KBM-7 (cell line): ENCODE measurements at places on chromosomes 6 and 20.
A peak's percentile ranks its signal among the peaks of the same experiment; 100 is the strongest.

DNA sequence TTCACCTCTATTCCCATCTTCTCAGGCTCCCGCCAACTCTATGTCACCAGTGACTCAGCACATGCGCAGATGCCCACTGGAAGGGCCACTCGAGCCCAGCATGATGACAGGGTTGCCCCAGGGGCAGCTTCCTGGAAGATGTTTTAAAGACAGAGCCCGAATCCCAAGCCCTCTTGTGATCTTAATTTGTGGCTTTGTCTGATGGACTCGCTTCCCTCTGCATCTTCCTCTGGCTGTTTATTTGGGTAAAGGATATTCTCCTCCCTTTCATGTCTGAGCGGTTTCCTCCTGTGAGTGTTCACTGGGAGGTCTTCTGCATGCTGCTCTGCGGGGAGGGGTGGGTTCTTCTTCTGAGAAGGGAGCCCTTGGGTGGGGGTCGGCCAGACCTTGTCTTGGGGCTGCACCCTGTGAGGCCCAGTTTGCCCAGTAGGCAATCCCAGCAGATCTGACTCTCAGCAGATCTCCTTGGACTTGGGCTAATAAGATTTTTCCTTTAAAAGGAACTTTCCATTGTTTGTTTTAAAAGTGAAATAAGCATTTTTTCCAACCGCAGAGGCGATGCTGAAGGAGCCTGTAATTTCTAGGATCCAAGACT is 401.0 kb downstream of the CDC5L start:
- no peak for DNase-seq

DNA sequence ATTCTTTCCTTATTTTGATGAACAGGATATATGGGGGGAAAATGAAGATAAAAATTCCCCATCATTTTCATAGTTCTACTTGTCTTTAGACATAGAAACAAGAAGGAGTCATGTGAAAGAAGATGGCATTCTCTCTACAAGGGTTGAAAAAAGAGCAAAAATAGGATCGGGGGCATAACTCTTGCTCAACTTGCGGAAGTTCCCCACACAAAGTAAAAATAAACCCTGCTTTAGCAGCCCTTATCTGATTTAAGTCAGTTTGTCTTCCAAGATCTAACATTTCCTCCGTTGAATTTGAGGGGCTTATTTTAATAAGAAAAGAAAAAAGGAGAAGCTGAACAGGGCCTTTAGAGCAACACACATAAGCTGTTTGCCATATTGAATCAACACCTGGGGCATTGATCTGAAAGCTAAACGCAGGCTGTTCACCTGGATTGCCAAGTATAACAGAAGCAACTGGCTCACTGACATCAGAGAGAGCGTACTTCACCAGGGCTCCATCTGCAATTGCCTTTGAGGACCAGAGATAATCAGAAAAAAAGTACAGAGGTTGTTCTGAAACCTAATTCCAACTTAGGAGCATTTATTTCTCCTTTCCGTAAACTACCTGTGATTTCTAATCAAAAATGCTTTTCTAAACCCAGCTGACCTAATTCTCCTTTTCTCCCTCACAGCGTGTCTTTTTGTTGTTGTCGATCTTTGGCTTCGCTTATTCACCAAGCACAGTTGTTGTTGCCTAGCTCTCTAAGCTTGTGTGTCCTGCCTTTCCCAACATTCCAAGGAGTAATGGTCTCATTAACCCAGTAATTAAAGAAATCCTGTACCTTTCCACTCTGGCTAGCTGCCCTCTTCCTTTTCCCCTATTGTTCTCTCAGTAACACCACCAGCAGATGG is 568.0 kb downstream of the KIF16B start:
- no peak for DNase-seq

DNA sequence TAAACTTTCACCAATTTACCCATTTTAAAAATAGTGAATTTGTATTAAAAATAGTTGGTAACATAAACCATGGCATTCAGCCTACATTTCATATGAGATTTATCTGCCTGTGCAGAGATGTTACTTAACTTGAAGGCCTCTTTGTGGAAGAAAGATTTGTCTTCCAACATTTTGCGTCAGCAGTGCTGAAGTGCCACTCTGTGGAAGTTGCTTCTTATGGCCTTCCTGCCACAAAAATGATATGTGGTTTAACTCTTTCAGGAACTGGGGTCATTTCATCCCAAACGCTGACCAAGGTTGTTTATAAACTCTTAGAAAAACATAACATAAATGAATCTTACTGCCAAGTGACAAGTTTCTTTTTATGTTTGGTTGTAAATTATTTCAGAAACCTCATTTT is 246.8 kb downstream of the ARID1B start:
- DNase-seq = peak; percentile 25

- peak; percentile 47 for DNase-seq
Measured at GRCh38 chr6:82270881-82271635, 23.5 kb upstream of the IBTK start.

GRCh38 chr20:46438156-46438750 is 31.8 kb upstream of the ELMO2 start:
- peak; percentile 66 for DNase-seq

- DNase-seq = no peak
Measured at GRCh38 chr6:119132261-119132981, 54.0 kb upstream of the FAM184A start.

DNA sequence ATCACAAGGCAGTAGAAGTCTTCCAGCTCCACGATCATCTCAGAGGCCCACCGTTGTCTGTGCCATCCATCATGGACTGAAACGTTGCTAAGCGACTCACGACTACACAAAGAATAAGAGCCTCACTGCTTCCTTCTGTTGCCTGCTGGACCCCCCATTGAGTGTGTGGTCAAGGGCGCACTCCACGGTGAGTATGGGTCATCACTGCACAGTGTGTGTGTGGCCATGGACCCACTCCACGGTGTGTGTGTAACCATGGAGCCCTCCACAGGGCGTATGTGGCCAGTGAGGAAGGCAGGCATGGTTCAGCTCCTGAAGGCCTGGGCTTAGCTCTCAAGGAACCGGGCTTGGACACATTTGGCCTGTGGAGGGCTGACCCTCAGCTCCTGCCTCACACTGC is 123.4 kb upstream of the AFDN start:
- no peak for DNase-seq

- no peak for DNase-seq
Measured at GRCh38 chr6:38714239-38715015, 684 bp upstream of the DNAH8 start.

DNA sequence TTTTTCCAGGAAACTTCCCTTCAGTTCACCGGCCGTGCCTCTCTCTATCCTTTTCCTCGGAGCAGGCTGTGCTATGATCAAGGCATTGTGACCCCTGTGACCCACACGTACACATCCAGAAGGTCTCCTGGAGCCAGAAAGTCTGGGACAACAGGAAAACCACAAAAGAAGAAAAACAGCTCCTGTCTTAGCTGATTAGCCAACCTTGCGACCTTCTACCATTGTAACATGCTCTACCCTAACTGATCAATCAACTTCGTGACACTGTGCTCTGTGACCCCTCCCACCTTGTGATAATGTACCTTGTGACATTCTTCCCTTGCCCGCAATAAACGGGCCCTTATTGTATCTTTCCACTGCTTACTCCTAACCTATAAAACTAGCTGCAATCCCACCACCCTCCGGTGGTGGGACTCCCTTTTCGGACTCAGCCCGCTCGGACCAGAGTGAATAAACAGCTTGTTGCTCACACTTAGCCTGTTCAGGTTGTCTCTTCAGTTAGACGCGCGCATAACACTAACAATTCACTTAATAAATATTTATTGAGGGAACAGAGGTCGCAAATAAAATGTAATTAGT is 24.2 kb downstream of the ZNF311 start:
- peak; percentile 97 for DNase-seq

GRCh38 chr6:31535538-31536324 is 6.1 kb downstream of the DDX39B start:
- DNase-seq = no peak

GRCh38 chr6:5278565-5279120 is 17.3 kb downstream of the FARS2 start:
- no peak for DNase-seq

GRCh38 chr20:57450419-57450818 is 59.2 kb downstream of the RBM38 start:
- peak; percentile 87 for DNase-seq

- no peak for DNase-seq
Measured at GRCh38 chr20:46698788-46699187, 9.5 kb upstream of the TP53RK start.

- DNase-seq = no peak
Measured at GRCh38 chr6:144215402-144215931, 65.2 kb downstream of the STX11 start.

DNA sequence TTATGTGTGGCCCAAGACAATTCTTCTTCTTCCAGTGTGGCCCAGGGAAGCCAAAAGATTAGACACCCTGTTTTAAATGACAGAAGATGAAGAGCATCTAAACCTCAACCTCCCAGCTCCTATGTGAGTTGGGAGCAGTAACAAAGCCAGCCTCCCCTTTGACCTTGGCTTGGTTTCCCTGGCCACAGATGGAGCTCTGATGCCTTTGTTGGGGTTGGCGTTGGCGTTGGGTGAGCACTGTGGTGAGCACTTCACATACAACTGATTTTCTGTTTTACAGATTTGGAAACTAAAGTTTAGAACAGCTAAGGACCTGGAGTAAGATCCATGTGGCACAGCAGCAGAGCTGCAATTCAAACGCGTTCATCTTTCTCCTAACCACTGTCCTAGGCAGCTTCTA is 22.1 kb downstream of the DAAM2 start:
- no peak for DNase-seq

GRCh38 chr6:7417684-7418083 is 28.1 kb downstream of the RIOK1 start:
- DNase-seq = no peak

- no peak for DNase-seq
Measured at GRCh38 chr6:155340464-155341129, 26.3 kb upstream of the TFB1M start.

DNA sequence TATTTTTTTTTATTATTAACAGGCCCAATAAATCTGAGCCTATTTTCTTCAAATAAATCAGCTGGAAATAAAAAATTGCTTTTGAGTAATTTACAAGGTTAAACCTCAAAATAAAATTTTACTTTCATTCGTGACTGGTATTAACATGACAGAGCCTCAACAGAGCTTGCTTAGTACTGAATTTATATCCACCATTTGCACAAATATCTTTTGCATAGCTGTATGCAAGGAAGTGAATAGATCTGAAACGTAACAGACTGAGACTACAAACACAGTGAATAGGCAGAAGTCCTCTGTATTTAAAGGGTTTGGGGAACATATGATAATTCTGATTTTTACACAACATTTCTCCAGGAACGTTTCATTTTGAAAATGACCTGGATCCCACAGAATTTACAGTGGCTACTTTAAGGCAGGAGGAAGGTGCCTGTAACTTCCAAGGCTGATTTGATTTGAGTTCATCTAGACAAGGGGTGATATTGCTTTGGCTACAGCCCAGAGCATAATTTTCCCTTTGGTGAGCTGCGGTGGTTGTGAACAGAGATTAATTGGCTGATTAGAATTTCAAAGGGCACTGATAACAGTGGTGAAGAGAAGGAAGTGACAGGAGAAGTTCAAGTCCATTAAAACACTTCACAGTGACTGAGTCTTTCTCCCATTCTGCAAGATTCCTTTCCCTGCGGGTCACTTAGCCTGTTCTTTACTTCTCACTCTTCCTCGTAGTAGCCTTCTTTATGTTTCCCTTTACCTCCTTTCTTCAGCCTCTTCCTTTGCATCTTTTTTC is 121.2 kb upstream of the SASH1 start:
- no peak for DNase-seq
